ENCODE measurements at places on chromosomes 6 and 20.

DNA sequence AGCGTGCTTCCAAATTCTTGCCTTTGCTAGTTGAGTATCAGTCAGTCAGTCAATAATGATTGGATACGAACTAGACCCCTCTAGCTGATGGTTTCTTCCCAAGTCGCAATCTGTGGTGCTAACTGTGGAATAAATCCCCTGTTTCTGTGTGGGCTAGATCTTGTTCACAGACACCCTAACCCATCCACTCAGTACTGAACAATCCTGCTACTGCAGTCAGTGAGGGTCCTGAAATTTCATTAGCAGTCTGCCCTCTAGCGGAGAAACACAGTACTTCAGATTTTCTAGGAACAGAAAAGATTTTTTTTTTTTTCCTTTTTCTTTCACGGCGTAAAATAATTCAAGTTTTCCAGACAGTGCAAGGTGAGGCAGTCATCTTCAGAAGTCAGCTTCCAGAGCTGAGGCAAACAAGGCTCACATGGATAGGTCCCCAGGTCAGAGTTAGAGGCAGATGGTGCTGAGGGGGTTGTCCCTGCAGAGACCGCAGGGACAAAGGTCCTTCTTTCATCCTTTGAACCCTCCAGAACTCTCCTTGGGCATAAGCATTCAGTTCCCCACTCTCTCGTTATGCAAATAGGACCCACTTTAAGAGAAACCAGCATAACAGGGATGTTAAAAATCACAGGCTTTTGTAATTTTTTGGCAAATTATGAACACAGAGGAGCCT lies 119.6 kb downstream of the SCML4 start:
- peak; percentile 53 for DNase-seq

DNA sequence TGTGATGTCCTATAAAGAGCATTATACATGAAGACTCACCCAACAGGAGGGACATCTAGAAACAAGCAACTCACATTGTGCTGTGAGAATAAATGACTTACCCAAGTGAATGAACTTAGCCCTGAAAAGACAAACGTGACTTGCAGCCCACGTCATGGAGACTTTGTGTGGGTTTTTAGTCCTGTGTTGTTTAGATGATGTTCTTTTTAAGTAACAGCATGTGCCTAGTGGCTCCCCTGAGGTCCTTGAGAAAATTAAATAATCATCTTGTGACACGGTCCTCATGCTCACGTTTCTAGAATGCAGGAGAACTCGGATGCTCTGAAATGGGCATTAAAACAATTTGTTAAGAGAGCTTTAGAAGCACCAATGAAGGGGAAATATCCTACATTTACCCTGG lies 165.1 kb downstream of the SASH1 start:
- no peak for DNase-seq

GRCh38 chr6:130482645-130483390 lies 117.0 kb downstream of the TMEM200A start:
- DNase-seq: no peak

GRCh38 chr6:56144538-56145324 lies 102.6 kb downstream of the COL21A1 start:
- no peak for DNase-seq

- DNase-seq: no peak
These were observed 210.3 kb upstream of the TSHZ2 start for GRCh38 chr20:52761867-52762266.

DNA sequence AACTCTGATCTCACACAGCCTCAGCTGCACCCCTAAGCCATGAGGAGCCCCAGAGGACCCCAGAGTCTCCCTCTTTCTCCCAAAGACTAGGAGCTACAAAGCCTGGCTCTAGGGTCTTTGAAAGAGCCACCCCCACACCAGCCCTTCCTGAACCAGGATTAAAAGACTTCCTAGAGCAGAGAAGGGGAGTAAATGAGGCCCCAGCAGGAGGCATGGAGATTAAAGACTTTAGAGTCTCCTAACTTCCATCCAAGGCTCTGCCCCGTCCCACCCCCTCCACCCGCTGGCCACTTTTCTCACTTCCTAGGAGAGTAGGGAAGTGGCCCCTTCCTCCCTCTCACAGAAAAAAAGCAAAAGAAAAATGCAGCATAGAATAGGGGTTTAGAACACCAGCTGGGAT lies 1.7 kb downstream of the PREX1 start:
- no peak for DNase-seq

GRCh38 chr6:158816329-158816728 lies 2.8 kb downstream of the EZR start:
- DNase-seq: peak; percentile 51

GRCh38 chr20:50911030-50911429 lies 20.2 kb downstream of the ADNP start:
- no peak for DNase-seq

DNA sequence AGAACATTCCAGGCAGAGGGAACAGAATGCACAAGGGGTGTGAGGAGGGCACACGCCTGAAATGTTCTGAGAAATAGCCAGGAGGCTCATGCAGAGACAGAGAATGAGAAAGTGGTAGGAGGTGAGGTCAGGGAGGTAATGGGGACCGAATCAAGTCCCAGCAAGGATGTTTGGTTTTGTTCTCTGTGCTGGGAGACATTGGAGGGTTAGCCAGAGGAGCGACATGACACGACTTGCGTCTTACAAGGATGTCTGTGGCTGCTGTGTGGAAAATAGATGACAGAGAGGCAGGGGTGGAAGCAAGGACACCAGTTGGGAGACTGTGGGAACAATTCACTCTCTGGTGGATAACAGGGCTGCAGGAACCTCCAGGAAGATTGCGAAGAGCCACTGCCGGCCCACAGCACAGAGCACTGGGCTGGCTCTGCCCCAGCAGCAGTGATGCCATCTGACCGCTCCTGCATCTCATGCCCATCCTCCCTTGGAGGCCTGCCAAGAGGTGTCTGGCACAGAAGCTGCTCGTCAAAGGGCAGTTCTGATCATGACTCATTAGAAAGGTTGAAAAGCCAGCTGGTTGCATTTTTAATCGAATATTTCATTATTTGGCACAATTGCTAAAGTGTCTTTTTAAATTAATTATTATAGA lies 57.7 kb upstream of the CD83 start:
- DNase-seq: no peak

GRCh38 chr6:43735642-43736199 lies 34.3 kb upstream of the VEGFA start:
- DNase-seq: peak; percentile 10

- DNase-seq: no peak
These were observed 58.5 kb downstream of the ANKS1A start for GRCh38 chr6:34947561-34947960.

DNA sequence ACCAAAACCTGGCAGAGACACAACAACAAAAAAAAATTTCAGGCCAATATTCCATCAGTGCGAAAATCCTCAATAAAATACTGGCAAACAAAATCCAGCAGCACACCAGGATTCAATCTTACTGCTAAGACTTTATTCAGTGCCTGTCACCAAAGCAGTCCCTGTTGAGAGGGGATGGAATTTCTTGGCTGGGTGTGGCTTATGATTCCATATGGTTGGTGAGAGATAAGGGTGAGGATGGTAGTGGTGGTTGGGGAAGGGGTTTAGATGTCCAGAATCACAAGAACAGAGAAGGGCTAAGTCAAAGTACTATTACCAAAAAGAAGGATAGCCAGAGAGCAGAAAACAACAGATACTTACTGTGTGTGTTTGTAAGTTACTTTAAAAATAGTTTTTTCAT lies 152.8 kb upstream of the SLC35B3 start:
- DNase-seq: no peak

DNA sequence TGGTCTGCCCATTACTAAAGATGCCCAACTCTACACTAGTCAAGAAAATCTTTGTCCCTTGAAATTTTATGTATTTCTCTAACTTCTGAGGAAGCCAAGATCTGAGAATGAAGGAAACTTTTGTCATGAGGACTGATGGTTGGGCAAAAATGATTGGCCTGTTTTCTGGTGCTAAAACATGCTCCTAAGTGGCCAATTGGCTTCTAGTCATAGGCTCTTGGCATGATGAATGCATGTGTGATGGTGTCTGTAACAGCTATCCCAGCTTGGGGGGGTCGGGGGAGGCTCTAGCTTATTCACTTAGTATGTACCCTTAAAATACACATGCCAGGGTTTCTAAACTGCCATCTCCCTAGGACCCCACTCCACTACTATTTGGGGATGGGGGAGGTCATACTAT lies 228.6 kb downstream of the ZNF217 start:
- no peak for DNase-seq

GRCh38 chr6:53009056-53009455 lies 14.0 kb upstream of the GSTA4 start:
- DNase-seq: no peak

GRCh38 chr20:12293900-12294299 lies 376.2 kb downstream of the BTBD3 start:
- no peak for DNase-seq

GRCh38 chr6:130693944-130694343 lies 133.3 kb upstream of the SMLR1 start:
- no peak for DNase-seq

DNA sequence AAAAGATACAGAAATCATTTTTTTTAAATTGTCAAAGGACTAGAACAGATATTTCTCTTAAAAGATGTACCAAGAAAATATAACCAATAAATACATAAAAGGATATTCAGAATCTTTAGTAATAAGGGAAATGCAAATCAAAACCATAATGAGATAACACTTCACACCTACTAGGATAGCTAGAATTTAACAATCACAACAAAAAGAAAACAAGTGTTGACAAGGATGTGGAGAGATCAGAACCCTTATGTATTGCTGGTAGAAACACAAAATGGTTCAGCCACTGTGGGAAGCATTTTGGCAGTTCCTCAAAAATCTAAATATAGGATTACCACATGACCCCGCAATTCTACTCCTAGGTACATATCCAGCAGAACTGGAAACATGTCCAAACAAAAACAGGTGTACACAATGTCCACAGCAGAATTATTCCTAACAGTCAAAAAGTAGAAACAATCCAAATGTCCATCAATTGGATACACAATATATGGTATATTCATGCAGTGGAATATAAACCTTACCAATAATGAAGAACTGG lies 211.0 kb downstream of the LRFN2 start:
- no peak for DNase-seq

- DNase-seq: no peak
These were observed 9.7 kb downstream of the PNISR start for GRCh38 chr6:99415446-99415845.

GRCh38 chr6:163702736-163703135 lies 288.2 kb downstream of the QKI start:
- no peak for DNase-seq

DNA sequence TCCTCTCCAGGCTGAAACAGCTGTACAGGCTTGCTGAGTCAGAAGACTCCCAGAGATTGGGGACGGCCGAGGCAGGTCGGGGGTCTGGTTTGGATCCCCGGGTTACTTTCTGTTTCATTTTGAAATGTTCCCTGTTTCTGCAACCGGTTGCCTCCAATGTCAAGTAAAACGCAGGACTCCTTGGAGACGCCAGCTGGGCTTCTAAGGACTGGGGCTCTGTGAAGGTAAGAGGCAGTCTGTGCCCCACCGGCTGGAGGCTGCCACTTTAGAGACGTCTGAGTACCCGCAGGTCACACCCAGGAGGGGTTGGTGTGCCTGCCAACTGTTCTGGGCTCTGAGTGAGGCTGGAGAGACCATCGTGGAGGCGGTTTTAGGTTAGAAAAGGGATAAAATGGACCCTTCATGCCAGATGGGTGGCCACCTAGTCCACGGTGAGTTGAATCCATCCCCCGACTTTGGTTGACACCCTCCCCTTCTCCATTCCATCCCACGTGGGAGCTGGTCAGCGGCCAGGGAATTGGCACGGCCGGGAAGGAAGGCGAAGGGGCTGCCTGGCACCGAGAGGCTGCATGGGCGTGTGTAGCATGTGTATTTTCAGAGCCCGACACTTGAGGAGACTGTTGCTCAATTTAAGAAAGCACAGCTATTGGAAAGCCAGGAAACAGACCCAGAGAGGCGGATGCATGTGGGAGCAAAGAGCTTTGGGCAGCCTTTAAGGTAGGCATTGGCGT lies 240.9 kb downstream of the PHACTR1 start:
- DNase-seq: peak; percentile 28

- peak; percentile 46 for DNase-seq
These were observed 27.7 kb downstream of the MAP3K5 start for GRCh38 chr6:136764517-136764993.

- no peak for DNase-seq
These were observed 43.4 kb downstream of the CPXM1 start for GRCh38 chr20:2757001-2757400.

- DNase-seq: no peak
These were observed 14.4 kb upstream of the GJE1 start for GRCh38 chr6:142118328-142118727.

GRCh38 chr20:5364136-5364821 lies 47.5 kb upstream of the PROKR2 start:
- no peak for DNase-seq

DNA sequence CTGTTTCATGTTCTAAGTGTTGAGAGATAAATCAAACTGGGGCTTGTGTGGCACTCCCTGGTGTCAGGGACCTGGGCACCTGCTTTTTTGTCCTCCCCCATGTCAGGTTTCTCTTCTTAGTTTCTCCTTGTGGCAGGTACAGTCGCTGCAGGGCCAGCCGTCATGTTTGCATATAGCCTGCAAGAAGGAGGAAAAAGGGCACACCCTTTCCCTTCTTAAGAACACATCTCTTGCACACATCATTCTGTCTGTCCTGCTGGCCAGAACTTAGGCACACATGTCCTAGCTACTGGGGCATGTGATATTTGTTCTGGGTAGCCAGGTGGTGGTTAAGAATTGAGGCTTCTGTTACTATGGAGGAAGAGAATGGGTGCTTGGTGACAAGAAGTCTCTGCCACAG lies 27.9 kb downstream of the CDC5L start:
- no peak for DNase-seq

DNA sequence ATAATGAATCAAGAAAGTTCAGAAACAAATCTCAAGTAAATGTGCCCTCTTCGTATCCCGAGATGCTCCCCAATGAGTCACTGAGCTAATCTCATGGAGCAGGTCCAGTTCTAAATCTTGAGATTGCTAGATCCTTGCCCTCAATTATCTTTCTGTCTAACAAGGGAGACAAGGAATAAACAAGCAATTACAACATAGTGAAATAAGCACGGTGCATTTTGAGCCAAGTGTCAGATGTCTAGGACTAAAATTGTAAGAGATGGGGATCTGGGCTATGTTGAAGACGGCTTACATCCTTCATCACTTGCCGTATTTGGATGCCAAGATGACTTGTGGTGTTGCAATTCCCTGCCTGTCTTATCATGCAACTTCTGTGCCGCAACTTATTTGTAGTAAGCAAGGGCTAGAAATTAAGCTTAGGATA lies 56.5 kb upstream of the ADGRF1 start:
- no peak for DNase-seq

- DNase-seq: no peak
These were observed 114.6 kb upstream of the RIPOR2 start for GRCh38 chr6:25050356-25050755.

Data from GM13976 (cell line).